ENCODE measurements at places on chromosomes 13 and 19. TPM values are rescaled to one million over a fixed set of nuclear protein-coding genes. Genes with fewer than 3 reads are reported as not detected.

FIZ1 gene
- polyA plus RNA-seq = 8.5 TPM

SBNO2 gene
- polyA plus RNA-seq = 34.3 TPM

P2RY11 gene
- 16.3 TPM for polyA plus RNA-seq

GRCh38 chr19:1774989-1775772, 21.9 kb downstream of the ONECUT3 start:
- peak; percentile 31 for DNase-seq
- H3K36me3 ChIP-seq = no peaks in the 10 kb centered on the region
- peak overlapping the region; percentile 21 for H3K4me3 ChIP-seq
- H3K27me3 ChIP-seq = peaks cover 4% of the 10 kb centered on the region

DNA sequence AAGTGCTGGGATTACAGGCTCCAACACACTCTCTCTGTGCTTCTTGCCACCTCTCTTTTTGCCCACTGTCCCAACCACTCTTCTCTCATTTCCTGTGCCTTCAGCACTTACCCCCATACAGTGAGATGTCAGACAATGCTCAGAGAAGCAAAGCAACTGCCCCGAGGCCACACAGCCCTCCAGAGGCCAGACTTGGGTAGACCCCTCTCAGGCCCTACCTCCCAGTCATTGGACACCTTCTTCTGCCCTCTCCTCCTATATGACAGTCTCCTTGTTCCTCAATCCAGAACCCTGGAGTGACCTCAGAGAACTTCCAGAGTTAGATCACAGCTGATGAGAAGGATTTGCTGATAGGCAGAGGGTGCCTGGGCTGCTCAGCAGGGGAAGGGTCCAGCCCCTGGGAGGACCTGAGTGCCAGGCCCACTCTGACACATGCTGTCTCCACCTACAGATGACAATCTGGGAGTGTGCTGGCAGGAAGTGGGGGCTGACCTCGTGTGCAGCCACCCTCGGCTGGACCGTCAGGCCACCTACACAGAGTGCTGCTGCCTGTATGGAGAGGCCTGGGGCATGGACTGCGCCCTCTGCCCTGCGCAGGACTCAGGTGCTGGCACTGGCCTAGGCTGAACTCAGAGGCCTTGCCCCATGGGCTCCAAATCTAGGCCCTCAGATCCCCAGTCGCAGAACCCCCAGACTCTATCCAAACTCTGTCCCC, 24.4 kb downstream of the LTBP4 start:
- no peaks in the 10 kb centered on the region for H3K4me1 ChIP-seq
- H3K27me3 ChIP-seq = no peaks in the 10 kb centered on the region
- no peak overlapping the region for H3K27ac ChIP-seq

- DNase-seq = no peak
- no peaks in the 10 kb centered on the region for H3K36me3 ChIP-seq
- no peak overlapping the region for H3K4me3 ChIP-seq
These were observed 53.1 kb downstream of the SOX1 start for GRCh38 chr13:112120031-112120373.

- peaks cover 27% of the 10 kb centered on the region for H3K4me1 ChIP-seq
- no peaks in the 10 kb centered on the region for H3K27me3 ChIP-seq
- DNase-seq = peak; percentile 58
- H3K4me3 ChIP-seq = peak within 1 kb of the TSS; percentile 94
These were observed at the start of gene STK24 for GRCh38 chr13:98576963-98577835. Gene STK24 (minus strand): TSS chr13:98577107. CDS start chr13:98576786, 321 bp downstream.

GRCh38 chr13:45166858-45167257, 34.0 kb downstream of the KCTD4 start:
- DNase-seq = no peak
- no peaks in the 10 kb centered on the region for H3K27me3 ChIP-seq
- no peaks in the 10 kb centered on the region for H3K36me3 ChIP-seq
- H3K4me3 ChIP-seq = no peak overlapping the region
- no peaks in the 10 kb centered on the region for H3K4me1 ChIP-seq
